ENCODE measurements at places on chromosomes 11 and 22.

DNA sequence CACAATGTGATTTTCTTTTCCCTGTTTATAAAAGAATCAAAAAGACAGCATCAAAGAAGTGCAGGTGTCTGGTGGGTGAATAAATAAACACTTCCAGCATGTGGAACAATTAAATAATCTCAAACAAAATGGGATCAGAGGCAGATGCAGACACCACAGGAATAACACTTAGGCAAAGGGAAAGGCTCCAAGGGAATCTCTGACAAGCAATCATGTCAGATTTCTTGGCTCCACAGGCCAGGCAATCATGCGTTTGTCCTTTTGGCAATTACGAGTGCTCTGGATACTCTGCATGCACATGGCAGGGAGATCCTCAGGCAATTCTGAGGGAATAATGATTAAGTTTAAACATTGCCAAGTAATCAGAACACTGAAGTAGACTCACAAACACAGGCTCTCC, 403.5 kb upstream of the LUZP2 start:
- no peak for DNase-seq

DNA sequence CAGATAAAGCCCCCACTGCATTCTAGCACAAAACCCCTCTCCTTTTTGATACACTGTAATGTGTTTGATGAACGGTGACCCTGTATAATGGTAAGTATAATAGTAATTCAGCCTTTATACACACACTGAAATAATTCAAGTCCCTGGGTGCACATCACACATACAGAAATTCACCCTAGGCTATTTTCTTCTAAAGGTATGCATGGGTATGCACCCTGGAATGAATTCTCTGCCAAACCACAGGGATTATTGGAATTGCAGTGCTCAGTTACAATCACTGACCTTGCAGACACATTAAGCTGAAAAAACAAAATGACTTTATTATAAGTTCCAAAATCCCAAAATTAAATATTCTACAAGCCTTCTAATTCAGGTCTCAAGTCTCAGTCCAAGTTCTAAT, 245.9 kb upstream of the FAT3 start:
- DNase-seq: no peak

GRCh38 chr11:75078233-75078632, 18.4 kb downstream of the OR2AT4 start:
- no peak for DNase-seq

GRCh38 chr11:95853862-95854261, 63.6 kb downstream of the CEP57 start:
- DNase-seq: no peak

GRCh38 chr22:37343348-37343747, 61.0 kb downstream of the CYTH4 start:
- DNase-seq: no peak

GRCh38 chr11:991711-992307, 44.7 kb downstream of the MUC6 start:
- no peak for DNase-seq

- DNase-seq: no peak
These were observed 50.3 kb downstream of the THAP12 start for GRCh38 chr11:76330651-76331050.

GRCh38 chr11:16874275-16874975, 136.0 kb downstream of the C11orf58 start:
- no peak for DNase-seq

- peak; percentile 38 for DNase-seq
These were observed at the start of gene BID for GRCh38 chr22:17774206-17774925. Gene BID, minus strand, starts transcription at chr22:17774469. Its CDS starts 24,353 bp downstream, at chr22:17750116.

DNA sequence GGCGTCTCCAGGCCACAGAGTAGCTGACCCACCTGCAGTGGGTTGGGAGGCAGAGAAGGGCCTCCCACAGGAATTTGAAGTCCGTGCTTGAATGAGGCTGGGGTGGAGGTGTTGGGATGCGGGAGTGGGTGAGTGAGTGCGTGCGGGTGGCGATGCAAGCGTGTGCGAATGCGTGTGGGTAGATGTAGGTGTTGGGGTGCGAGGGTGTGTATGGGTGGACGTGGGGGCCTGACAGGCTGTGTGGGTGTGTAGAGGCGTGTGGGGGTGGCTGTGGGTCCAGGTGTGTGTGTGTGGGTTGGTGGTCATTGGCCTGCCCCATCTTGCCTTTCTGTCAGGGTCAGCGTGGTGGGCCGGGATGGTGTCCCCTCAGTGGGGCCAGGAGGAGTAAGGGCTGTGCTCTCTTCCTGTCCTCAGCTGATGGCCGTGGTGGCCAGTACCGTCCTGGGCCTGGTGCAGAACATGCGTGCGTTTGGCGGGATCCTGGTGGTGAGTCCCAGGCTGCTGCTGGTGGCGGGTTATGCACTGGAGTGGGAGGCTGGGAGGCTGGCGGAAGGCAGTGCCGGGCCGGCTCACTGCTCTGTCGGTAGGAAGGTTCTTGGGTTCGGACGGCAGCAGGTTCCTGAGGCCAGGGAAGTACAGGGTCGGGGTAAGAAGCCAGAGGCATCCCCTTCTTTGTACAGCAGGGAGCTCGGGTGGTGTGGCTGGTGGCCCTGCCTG, 35.0 kb downstream of the TPCN2 start:
- no peak for DNase-seq

GRCh38 chr22:44646668-44647067, 55.3 kb upstream of the PRR5 start:
- DNase-seq: no peak

- DNase-seq: no peak
These were observed 9.0 kb downstream of the TUBA8 start for GRCh38 chr22:18119409-18120110.

GRCh38 chr22:26225207-26225606, 55.9 kb downstream of the SEZ6L start:
- no peak for DNase-seq

DNA sequence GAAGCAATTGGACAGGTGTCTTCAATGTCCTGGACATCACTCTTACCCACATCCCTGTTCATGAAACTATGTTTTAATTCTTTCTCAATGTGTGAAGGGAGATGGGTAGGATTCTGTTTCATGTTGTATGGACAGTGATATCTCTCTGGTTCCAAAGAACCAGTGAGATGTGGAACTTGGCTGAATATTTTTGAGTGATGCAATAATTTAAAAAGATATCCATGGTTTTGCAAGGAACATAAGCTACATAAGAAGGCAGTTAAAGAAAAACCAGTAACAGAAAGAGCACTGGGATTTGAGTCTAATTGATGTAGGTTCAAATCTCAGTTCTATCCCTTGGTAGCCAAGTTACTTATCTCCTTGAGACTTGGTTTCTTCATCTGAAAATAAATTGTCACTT, 7.7 kb upstream of the ELF5 start:
- no peak for DNase-seq

DNA sequence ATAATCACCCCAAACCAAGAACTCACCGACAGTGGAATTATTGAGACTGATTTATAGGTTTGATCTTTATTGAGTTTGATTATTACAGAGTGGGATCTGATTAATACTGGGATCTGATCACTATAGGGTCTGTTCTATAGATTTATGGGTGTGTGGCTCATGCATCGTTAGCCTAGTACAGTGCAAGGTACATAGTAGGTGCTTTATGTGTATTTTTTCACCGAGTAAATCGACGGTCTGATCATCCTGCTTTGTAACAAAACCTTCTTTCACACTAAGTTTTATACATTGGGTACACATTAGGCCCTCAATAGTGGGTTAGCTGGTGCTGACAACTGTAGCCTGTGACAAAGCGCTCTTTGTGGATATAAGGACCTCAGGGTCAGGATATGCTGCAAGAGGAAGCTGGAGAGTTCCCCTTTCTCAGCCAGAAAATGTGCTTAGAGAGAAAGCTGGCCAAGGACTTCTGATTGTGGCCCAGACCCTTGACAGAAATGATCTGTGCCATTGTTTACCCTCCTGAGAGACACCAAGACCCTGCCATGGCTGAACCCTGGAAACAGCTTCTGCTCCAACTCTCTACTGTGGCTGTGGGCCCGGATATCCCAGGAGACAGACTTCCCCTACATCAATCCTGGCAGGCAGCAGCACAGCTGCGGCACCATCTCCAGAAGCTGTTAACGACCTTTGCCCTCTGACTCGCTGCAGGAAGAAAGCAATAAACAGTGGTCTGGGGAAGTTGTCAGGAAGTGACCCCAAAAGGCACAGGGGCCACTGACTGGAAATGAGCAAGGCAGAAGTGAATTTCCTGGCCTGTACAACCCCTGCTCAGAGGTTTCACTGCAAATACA, 16.1 kb upstream of the TPP1 start:
- no peak for DNase-seq

GRCh38 chr22:17559188-17559587, 4.1 kb upstream of the SLC25A18 start:
- no peak for DNase-seq

DNA sequence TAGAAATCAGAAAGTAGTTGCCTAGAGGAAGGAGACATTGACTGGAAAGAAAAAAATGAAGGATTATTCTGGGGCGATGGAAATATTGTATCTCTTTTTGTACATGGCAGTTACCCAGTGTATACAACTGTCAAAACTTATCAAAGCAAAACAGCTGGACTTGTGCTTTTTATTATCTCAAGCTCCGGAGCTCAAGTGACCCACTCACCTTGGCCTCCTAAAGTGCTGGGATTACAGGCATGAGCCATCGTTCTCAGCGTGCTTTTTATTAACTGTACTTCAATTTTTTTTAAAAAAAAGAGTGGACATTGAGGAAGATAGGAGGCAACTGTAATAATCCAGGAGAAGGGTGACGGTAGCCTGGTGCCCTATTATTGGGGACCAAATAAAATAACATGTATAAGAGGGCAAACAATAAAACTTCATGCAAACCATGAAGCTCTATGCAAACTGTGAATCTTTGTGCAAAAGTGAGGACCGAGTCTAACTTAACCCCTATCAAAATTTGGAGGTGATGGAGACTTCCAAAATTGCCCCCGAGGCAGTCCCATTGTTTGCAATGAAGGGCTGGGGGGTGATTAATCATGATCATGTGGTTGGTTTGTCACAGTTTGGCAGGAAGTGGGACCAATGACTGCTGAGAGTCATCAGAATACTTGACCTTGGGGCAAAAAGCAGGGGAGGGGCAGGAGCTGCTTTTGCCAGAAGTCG, 23.5 kb downstream of the FZD4 start:
- DNase-seq: no peak

GRCh38 chr11:86741839-86742805, 58.2 kb upstream of the PRSS23 start:
- no peak for DNase-seq

GRCh38 chr11:106914409-106914808, 103.9 kb downstream of the GUCY1A2 start:
- DNase-seq: no peak

DNA sequence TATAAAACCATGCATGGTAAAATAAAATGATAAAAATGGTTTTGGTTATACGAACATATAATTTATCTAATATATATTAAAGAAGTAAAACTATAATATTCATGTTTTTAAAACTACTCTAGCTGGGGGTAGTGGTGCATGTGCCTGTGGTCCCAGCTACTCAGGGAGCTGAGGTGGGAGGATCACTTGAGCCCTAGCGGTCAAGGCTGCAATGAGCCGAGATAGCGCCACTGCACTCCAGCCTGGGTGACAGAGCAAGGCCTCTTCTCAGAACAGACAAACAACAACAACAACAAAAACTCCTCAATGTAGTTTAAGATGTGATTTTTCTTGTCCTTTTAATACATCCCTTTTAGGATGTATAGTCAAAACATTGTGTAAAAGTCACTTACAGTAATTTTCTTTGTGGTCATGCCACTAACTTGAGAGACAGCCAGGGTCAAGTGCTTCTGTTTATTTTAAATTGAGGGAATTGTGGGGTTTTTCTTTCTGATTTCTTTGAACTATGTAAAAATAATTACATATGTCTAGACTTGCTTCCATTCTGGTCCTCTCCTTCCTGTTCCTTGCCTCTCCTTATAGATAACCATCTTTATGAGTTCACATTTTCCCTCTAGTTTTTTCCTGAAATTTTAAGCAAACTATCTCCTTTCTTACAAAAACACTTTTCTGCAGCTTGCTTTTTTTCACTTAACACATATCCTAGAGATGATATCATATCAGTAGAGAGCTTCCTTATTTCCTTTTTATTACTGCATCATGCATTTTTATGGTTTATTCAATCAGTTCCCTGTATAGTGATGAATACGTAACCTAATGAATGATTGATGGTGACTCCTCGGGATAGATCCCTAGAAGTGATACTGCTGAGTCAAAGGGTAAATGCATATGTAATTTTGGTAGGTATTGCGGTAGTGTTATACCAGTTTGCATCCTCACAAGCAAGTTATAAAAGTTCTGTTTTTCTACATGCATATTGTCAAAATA, 9.1 kb downstream of the OR2AT4 start:
- DNase-seq: no peak

All from CD4-positive, CD25-positive, alpha-beta regulatory T cell (primary cell).